T follicular helper cell (primary cell): ENCODE measurements at places on chromosomes 1 and 21.
A peak's percentile ranks its signal among the peaks of the same experiment; 100 is the strongest.

- DNase-seq, result no peak
Observed at GRCh38 chr1:64598100-64598571, 128.2 kb downstream of the CACHD1 start.

DNA sequence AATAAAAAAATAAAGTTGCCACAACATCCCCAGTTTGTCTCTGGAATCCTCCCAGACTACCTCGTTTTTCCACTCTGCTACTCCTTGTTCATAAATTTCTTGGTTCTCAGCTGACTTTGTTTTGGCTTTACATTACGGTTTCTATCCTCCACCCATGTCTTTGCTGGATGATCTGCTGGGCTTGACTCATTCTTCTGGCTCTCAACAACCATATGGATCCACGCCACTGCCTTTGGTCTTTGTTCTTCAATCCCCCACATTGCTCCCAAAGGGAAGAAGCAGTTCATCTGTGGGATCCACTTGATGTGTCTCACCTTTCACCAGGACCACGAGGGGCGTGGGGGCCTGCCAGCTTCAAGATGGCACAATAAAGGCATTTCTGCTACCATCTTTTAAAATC, 67.1 kb upstream of the NBL1 start:
- DNase-seq, result no peak

GRCh38 chr1:4602462-4603294, 51.7 kb upstream of the AJAP1 start:
- DNase-seq, result no peak

DNA sequence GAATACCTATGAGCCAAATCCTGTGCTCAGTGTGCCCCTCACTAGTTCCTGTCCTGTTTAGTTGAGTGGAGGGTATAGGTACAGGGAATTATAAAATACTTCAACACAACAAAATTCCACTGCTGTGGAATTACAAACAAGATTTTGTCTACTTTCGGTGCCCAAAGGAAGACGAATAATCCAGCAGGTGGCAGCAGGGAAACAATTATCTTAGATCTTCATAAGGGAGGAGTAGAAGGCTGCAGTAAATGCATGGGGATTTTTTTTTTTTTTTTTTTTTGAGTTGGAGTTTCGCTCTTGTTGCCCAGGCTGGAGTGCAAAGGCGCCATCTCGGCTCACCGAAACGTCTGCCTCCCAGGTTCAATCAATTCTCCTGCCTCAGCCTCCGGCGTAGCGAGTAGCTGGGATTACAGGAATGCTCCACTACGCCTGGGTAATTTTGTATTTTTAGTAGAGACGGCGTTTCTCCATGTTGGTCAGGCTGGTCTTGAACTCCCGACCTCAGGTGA, 2.0 kb upstream of the PIP5K1A start:
- peak; percentile 43 for DNase-seq

GRCh38 chr1:226491093-226491850, 57.3 kb upstream of the STUM start:
- DNase-seq, result no peak

- no peak for DNase-seq
Observed at GRCh38 chr1:1788646-1789431, 10.6 kb upstream of the NADK start.

DNA sequence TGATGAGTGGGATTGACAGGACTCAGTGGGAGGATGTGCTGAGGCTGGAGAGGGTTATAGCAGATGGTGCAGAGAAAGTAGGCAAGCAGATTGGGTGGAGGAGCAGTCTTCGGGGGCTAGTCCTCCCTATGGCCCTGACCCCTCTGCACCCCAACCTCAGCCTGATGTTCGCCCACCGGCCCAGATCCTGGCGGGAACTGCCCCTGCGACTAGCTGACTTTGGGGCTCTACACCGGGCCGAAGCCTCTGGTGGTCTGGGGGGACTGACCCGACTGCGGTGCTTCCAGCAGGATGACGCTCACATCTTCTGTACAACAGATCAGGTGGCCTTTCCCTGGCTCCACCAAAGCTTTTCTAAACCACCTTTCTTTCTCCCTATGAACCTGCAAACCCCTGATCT, 9.6 kb upstream of the ECM1 start:
- DNase-seq, result no peak

DNA sequence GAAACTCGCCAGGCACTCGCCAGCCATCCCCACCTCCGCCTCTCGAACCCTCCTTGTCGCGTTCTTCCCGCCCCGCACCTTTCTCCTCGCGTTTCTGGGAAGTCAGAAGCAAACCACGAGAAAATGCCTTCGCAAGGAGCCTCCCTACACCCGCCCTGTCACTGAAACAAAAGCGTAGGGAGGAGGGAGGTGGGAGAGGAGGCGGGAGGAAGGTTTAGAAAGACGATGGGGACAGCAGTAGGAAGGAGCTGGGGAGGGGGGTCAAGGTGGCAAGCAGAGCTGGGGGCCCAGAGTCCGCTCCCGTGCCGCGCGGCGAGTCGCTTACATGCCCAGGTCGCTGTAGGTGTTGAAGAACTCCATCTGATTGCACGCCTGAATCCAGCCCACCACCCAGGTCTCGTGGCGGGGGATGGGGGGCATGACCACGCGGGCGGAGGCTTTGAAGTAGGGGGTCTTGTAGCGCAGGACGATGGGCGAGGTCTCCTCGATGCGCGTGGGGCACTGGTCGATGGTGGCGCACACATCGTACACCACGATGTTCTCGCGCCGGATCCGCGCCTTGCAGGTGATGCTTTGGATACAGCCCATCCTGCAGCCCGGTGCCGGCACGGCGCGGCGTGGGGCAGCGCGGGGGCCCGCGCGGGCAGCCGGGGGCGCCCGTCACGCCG, 1.0 kb downstream of the FAM78B start:
- DNase-seq, result no peak

- DNase-seq, result no peak
Observed at GRCh38 chr1:2198571-2198970, 4.0 kb upstream of the FAAP20 start.

GRCh38 chr1:229508823-229509337, 739 bp upstream of the NUP133 start:
- DNase-seq, result no peak

- no peak for DNase-seq
Observed at GRCh38 chr1:155649676-155650075, 38.9 kb downstream of the YY1AP1 start.

DNA sequence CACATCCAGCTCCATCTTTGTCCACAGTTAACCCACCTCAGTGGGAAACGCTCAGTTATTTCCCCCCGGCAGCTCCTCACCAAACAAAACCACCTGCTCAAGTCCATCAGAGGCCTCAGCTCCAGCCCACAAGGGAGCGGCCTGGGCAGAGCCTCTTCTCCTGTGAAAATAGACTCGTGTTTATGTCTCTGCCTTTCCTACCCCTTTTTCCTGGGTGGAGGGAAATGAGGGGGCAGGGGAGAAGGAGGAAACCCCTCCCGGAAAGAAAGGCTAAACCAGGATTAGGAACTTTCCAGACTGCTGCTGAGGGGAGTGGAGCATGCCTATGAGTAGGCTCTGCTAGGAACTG, 81.6 kb downstream of the PAX7 start:
- no peak for DNase-seq

- no peak for DNase-seq
Observed at GRCh38 chr21:39078322-39079065, 104.8 kb downstream of the PSMG1 start.

DNA sequence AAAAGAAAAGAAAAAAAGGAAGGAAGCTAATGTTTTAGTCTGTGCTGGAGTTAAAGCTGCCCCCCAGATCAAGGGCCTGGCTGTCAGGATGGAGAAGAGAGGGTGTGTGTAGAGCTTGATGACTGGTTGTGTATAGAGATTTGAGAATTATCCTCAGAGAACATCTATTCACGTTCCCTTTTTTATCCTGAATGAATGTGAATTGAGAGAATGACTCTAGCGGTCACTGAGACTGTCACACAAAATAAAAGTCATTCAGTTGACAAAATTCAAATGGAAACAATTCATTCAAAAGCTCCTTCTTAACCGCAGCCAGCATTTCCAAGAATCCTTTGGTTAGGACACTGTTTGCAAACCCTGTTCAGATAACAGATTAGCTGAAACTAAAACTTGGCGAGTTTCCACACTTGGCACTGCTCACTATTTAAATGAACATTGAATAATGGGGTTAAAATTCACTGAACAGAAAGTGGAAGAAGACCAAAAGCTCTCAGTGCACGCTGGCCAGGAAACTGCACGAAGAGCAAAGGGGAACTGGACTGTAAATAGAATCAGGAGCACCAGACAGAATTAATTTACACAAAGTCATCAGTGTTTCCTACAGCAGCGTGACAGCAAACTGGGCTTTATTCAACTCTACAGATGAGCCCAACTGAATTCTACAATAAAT, 13.6 kb upstream of the FAM89A start:
- DNase-seq, result no peak
